Peyer's patch (tissue), 4 donors: ENCODE measurements at places on chromosomes 5 and 9. TPM values are rescaled to one million over a fixed set of nuclear protein-coding genes. Genes with fewer than 3 reads are reported as not detected.

SPATA31E1 gene
- total RNA-seq = not detected

DRD1 gene
- total RNA-seq = not detected

GRCh38 chr9:14608540-14608939 is 84.7 kb downstream of the ZDHHC21 start:
- no peak overlapping the region for H3K4me3 ChIP-seq
- H3K27me3 ChIP-seq = no peaks in the 10 kb centered on the region
- H3K27ac ChIP-seq = no peak overlapping the region
- no peak for DNase-seq

GRCh38 chr5:95925939-95926338 is 35.7 kb downstream of the ELL2 start:
- no peaks in the 10 kb centered on the region for H3K27me3 ChIP-seq
- no peaks in the 10 kb centered on the region for H3K4me1 ChIP-seq
- H3K4me3 ChIP-seq = no peak overlapping the region
- no peak overlapping the region for H3K27ac ChIP-seq
- no peaks in the 10 kb centered on the region for H3K36me3 ChIP-seq

DNA sequence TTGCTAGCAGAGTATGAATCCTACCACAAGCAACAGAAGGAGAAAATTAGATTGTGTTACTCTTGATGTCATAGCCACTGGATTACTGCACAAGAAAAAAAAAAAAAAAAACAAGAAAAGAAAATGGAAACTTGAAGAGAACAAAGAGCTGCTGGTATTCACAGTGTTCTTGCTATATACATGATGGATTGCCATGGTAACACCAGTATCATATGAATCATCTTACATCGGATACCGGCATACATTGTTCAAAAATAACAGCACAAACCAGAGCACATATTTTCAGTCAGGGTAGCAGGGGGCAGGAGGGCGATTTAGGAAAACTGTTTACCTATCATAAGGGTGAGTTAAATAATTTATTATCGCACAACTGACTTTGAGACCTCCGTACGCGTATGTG is 472.9 kb downstream of the PDE4D start:
- no peak for DNase-seq
- H3K27ac ChIP-seq = no peak overlapping the region
- no peaks in the 10 kb centered on the region for H3K4me1 ChIP-seq
- H3K27me3 ChIP-seq = no peaks in the 10 kb centered on the region
- H3K36me3 ChIP-seq = no peaks in the 10 kb centered on the region
